H9 (cell line): ENCODE measurements at places on chromosomes 1 and 21. TPM values are rescaled to one million over a fixed set of nuclear protein-coding genes. Genes with fewer than 3 reads are reported as not detected.
A peak's percentile ranks its signal among the peaks of the same experiment; 100 is the strongest.

Gene LENEP
- total RNA-seq = 1.4 and 2.8 TPM in 2 replicates

DNA sequence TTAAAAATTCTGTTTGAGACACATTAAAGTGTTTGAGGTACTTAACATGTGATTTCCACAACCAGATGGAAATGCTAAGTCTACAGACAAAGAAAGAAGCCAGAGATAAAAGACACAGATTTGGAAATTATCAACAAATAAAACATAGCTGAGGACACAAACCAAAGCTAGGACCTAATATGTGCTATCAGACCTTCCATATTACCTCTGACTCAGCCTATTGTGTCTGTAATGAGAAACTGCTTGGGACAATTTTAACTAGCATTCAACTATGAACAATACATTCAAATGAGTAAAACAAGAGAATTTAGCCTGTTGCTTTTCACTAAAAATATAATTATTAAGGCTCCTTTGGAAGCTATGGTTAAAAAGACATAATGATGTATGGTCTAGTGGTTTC, 54.6 kb downstream of the WNT2B start:
- no peak for DNase-seq

GRCh38 chr1:94299627-94300553, 62.5 kb upstream of the ARHGAP29 start:
- peak; percentile 37 for DNase-seq

- no peak for DNase-seq
These were observed 11.2 kb upstream of the ACBD6 start for GRCh38 chr1:180513531-180513930.

DNA sequence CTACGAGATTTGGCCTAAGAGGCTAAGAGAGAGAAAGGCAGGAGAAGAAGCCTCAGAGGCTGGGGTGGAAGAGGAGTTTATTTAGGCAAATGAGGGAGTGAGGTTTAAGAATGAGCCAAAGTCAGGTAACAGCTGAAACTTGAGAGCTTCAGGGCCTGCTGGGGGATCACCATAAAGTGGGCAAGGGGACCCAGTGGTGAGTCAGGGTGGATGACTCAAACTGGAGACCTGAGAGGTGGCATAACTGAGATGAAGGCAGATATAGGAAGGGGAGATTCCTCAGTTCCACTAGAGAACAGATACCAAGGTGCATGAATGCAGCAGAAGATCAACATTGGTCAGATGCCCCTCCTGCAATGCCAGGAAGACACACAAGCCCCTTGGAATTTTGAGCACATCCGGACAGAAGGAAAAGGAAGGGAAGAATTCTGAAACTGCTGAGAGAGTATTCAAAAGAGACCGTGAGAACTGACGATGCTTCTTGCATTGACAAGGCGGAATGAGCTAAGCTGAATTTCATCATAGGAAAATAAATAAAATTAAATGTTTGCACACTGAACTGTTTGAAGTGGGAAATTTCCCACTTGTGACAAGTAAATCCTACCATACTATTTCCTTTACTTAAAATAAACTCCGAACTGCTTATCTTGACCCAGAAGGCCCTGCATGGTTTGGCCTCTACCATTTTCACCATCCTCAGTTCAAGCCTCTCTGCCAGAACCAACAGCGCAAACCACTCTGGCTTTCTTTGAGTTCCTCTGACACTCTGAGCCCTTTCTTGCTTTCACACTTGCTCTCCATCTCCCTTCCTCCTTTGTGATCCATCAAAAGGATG, 94.1 kb downstream of the NMNAT2 start:
- no peak for DNase-seq

DNA sequence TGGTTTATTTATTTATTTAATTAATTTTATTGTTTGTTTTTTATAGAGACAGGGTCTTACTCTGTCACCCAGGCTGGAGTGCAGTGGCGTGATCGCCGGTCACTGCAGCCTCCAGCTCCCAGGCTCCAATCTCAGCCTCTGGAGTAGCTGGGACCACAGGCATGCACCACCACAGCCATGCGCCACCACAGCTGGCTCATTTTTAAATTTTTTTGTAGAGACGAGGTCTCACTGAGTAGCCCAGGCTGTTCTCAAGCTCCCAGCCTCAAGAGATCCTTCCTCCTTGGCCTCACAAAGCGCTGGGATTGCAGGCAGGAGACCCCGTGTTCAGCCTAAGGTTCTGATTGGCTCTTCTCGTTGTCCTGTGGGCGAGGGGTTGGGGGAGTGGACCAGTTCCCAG, 22.1 kb downstream of the UMODL1 start:
- DNase-seq = no peak

DNA sequence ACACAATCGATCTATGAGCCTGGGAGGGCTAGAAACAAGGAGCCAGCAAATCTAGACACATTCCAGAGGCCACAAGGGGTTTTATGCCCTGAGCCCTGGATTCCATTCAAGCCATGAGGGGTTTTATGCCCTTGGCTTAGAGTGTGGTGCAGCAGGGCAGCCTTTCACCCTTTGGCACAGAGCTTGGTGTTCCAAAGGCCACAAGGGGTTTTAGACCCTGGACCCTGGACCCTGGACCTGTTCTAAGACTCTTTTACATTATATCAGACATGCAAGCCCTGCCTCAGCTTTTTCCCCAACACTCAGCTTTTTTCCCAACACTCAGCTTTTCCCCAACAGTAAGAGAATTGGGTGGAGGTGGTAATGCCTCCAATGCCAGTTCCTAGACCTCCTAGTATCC, 13.3 kb downstream of the MSTO1 start:
- no peak for DNase-seq
